GM04503 (cell line): ENCODE measurements at places on chromosomes 12 and 14.

DNA sequence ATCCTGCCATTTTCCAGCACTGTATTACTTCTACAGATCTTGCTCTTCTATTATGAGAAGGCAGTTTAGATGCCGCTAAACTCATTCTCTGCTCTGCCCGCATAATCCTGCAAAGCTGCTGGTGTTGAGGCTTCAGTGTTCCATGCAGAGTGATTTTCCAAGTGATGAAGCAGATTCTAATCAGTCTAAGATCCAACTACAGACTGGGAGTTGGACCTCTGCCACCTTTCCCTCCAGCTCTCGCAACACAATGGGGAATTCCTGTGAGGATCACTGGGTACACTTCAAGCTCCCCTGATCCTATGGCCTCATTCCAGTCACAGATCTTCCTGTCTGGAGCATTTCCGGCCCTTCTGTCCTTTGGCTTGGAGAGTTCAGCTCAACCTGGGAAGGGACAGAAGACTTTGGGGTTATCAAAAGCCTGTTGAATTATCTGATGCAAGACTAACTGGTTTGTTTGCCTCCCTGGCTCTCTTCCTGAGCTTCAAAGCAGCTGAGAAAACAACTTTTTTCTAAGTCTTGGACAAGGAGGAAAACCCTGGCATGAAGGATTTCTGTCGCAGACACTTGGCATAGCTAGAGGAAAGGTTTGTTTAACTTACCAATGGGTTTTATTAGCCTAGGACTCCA lies 333.9 kb downstream of the ZFP36L1 start:
- peak; percentile 66 for DNase-seq

DNA sequence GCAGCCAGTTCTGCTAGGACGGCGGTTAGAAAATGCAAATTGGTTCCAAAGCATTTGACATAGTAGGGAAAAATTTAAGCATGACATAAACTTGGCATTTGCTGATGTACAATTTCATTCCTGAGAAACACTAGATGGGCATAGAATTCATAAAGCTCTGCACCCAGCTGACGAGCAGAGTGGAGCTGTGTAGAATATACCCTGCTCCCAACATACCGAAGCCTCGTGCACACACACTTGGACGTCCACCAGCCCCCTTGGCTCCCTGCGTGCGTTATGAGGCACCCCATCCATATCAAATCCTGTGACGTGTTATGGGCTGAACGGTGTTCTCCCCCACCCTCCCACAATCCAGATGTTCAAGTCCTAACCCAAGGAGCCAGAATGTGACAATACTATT lies 65.4 kb downstream of the CLMN start:
- DNase-seq: no peak

GRCh38 chr12:65106948-65107347 lies 14.2 kb downstream of the WIF1 start:
- no peak for DNase-seq

DNA sequence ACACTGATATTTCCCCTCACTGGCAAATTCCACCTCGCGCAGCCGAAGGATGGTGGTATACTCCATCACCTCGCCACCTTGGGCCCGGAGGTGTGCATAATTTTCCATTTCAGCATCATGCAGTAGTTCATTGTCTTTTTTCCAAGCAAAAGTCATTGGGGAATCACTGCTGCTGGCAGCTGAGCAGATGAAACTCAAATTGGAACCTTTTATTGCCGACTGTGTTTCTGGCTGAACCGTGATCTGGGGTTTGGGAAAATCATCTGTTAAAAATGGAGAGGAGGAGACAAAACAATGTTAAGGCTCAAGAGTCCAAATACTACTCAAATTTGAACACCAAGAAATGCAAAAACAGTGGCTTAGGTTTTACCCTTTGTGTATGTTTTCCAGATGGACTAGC lies 39.7 kb downstream of the LRIG3 start:
- DNase-seq: no peak

DNA sequence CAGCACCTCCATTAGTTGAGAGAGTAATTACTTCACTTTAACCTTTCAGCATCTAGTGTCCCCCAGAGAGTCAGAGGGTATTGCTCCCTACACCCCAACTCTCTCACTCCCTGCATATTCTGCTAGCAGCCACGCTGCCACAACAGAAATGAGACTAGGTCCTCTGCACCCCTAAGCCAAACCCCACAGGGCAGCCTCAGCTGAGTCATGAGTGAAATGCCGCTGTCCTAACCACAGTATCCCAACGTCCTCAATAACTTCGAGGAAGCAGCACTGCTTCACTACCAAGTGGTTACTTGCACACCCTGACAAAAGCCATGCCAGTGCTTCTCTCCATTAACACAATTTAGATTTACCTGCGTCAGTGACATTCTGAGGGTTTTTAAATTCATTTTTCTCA lies 6.9 kb upstream of the LYZ start:
- DNase-seq: no peak

DNA sequence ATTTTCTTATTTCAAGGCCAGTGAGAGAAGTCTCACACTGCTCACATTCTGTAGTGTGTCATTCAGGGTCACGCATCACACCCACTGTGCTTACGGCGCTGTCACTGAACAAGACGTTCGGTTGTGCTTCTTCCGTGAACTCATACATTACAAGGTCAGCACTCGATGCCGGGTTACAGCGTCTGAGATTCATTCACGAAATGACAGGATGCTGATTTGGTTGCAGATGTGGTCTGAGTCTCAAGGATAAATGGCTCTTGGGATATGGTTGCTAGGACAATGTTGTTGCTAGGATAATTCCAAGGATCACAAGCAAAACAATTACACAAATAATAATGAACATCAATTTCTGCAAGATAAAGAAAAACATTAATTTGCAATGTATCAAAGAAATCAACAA lies 47.4 kb downstream of the STX2 start:
- no peak for DNase-seq

GRCh38 chr12:68970306-68970705 lies 37.3 kb upstream of the CPM start:
- DNase-seq: no peak

DNA sequence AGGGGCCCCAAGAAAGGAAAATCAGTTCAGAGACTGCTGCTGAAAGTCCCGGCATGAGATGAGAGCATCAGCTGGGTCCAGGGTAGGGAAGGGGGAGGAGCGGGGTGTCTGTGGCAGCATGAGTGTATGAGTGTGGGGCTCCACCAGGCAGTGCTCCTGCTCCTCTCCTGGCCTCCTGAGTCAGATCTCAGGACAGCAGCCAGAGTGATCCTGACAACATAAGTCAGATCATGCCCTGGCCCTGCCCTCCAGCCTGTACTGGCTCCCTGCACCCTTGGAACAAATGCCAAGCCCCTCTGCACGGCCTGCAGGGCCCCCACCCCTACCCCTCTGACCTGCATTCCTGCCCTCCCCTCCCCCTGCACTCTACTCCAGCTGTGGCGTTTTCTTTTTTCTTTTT lies 24.2 kb upstream of the LRP1-AS start:
- peak; percentile 58 for DNase-seq

GRCh38 chr12:68001486-68002466 lies 12.5 kb downstream of the IFNG-AS1 start:
- DNase-seq: no peak

GRCh38 chr12:19979584-19979983 lies 388.8 kb upstream of the PDE3A start:
- no peak for DNase-seq

DNA sequence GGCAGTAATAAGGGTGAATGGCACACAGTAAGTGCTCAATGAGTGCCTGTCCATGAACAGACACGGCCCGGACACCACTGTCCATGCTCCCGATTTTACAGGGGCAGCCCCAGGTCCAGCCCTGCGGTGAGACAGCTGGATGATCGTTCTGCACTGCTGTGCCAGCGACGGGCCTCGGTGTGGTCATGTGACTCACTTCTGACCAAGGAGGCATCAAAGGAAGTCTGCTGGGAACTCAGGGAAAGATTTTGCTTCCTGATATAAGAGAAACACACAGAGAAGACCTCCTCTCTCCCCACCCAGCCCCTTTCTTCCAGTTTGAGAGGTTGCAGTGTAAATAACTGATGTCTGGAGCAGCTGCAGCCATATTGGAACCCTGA lies 126.6 kb downstream of the SCARB1 start:
- no peak for DNase-seq

DNA sequence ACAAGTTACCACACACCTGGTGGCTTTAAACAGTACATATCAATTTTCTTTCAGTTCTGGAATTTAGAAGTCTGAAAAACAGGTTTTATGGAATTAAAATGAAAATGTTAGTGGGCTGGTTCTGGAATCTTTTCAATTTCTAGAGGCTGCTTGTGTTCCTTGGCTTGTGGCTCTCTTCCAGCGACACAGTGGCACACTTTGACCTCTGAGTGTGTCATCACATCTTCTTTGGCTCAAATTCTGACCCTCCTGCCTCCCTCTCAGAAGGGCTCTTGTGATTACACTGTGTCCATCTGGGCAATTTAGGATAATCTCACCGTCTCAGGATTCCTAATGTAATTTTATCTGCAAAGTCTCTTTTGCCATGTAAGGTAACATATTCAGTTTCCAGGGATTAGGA lies 170.0 kb downstream of the PLCZ1 start:
- no peak for DNase-seq

- no peak for DNase-seq
Measured at GRCh38 chr12:45680362-45680761, 49.1 kb upstream of the ARID2 start.

GRCh38 chr12:65624554-65625086 lies 199.7 kb upstream of the HMGA2 start:
- DNase-seq: no peak

DNA sequence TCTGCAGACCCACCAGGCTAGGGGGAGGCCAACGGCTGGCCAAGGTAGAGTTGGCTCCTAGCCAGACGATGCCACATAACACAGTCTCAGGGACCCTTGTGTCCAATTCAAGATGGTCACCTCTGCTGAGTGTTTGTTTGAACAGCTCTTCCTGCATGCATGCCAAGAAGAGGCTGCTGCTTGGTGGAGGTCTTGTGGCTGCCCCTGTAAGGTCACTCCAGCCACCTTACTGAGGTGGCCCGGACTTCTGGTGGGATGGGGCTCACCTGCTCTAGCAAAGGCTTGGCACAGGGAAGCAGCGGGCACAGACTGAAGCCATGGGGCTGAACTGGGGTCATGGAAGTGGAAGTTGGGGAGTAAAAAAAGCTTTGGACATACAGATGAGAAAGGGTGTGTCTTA lies 210.3 kb downstream of the GLT1D1 start:
- no peak for DNase-seq

DNA sequence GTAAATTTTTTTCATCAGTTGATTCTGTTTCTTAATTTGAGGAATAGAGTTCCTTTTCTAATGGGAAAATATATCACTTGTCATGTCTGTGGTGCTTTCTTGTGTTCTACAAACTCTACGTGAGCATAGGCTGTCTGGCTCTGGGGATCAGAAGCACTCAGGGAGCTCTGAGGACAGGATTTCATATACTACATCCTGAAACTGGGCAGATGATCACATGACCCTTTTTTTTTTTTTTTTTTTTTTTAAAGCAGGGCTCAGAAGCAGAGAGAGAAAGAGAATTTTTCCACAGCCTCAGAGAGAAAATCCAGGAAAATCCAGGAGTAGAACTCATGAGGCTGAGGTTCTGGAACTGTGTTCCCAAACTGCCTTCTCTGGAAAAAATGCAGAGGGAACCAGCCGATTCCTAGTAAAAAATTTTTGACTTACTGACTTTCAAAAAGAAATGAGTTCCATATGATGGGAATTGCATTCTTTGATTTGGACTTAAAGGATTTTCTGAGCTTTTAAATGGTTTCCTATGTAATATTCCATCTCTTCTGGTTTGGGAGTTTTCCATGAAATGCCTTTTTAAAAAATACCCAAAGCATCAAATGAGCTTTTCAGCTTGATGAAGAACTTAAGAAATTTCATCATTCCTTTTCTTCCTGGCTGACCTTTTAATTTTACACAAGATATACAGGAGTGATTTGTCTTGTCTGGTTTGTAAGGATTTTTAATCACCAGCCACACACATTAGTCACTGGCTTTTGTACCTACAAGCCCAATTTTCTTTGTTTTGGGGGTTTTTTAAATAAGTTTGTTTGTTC lies 183.1 kb upstream of the HIF1A start:
- peak; percentile 86 for DNase-seq

DNA sequence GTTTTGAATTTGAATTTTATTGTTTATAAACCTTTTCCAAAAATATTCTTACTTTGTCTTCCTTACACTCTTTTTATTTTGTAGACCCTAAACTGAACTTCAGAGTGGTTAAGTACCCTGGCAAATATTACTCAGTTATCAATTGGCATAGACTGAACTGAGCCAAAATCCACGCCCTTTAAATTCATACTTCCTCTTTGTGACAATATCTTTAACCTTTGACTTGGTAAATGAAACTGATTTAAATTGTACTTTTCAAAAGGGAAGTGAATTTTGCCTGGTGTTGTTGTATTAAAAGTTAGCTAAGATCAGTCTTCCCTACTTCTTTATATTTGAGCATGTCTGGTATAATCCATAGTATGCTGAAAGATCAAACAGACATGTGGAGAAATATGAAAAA lies 184.3 kb upstream of the USP15 start:
- DNase-seq: no peak

DNA sequence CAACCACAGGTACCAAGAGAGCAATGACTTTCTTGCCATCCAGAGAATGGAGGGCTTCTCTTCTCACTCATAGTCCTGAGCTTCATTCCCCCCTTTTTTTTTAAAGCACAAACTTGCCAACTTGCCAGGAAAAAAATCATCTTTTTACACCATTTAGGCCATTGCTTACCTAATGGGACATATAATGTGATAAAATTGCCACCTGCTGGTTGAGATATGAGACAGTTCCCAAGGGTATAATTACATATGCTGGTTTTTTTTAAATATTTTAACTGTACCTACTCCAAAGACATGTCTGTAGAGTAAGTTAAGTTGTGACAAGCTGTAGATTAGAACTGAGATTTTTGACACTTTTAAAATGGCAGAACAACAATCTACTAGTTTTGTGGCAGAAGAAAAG lies 519.1 kb upstream of the SEL1L start:
- DNase-seq: no peak

DNA sequence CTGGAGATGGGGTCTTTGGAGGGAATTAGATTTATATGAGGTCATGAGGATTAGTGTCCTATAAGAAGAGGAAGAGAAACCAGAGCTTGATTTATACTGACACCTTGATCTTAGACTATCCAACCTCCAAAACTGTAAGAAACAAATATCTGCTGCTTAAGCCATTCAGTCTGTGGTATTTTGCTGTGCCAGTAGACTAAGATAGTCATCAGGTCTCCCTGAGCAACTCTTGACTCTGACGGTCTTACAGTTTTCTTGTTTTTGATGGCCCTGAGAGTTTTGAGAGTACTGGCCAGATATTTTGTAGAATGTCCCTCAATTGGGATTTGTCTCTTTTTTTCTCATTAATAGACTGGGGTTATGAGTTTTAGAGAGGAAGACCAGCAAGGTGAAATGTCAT lies 51.7 kb downstream of the TSHR start:
- DNase-seq: no peak
